Inflammatory macrophage (primary cell): ENCODE measurements at places on chromosomes 13 and 19.

GRCh38 chr13:41622432-41623429 is 165.4 kb downstream of the RGCC start:
- no peak for DNase-seq

DNA sequence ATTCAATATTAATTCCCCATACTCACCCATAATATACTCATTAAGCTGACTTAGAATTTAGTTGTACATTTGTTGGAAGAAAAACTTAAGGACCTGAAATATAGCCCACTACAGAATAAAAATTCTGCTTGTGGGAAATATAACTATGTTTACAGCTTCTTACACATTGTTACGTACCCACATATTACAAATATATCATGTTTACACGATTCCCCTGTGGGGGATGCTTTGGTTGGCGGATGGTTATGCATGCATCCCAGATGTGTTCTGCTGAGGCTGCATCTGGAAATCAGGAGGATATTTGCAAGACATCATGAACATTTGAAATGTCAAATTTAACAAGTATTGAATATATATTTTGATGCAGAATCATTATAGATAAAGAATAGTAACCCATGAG is 79.5 kb upstream of the KL start:
- no peak for DNase-seq

DNA sequence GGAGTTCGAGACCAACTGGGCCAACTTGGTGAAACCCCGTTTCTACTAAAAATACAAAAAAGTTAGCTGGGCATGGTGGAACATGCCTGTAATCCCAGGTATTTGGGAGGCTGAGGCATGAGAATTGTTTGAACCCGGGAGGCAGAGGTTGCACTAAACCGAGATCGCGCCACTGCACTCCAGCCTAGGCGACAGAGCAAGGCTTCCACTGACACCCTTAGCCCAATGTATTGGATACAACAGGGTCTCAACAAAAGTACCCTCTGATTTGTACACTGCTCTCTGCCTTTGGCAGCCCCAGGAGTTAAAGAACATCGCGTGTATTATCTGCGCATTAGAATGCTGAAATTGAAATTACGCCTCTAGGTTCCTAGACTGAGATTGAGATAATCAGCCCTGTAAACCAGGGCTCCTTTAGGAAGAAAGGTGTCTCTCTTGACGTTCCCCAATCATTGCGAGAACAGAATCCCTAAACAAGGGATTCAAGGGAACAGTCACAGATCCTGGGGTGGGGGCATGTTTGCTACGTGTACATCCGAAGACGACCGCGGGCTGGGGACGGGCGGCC is 21.9 kb downstream of the IPO5 start:
- DNase-seq: no peak

GRCh38 chr13:93964146-93964512 is 515.4 kb downstream of the DCT start:
- DNase-seq: no peak
